Stimulated activated CD8-positive, alpha-beta memory T cell treated with anti-CD3 and anti-CD28 coated beads, Interleukin-2, amount 100 ng/mL, for 48 hours (primary cell): ENCODE measurements at places on chromosomes 11 and 22.
A peak's percentile ranks its signal among the peaks of the same experiment; 100 is the strongest.

- DNase-seq: no peak
Measured at GRCh38 chr11:106679581-106679980, 338.7 kb downstream of the GUCY1A2 start.

DNA sequence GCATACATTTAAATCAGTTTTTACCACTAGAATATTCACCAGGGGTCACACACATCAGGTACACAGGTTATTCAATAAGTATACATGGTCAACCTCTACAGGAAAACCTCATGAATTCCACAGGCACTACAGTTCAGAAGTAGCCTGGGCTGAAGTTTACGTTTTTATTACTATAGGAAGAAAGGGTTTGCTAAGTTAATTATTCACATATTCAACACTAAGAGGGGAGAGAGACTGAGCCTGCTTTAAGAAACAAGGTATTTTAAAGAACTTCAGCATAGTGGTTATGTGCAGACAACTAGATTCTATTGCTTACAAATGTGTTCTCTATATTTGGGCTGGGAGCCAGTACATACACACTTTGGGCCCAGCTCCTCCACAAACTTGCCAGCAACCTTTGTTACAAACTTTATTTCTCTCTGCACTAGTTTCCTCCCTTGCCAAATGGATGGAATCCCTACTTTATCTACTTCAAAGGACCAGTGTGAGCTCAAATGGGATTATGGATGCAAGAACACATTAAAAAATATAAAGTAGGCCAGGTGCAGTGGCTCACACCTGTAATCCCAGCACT is 31.9 kb downstream of the IL18BP start:
- no peak for DNase-seq

- DNase-seq: no peak
Measured at GRCh38 chr22:35021161-35021560, 44.8 kb upstream of the ISX start.

GRCh38 chr11:118911113-118911879 is 14.4 kb downstream of the BCL9L start:
- no peak for DNase-seq

DNA sequence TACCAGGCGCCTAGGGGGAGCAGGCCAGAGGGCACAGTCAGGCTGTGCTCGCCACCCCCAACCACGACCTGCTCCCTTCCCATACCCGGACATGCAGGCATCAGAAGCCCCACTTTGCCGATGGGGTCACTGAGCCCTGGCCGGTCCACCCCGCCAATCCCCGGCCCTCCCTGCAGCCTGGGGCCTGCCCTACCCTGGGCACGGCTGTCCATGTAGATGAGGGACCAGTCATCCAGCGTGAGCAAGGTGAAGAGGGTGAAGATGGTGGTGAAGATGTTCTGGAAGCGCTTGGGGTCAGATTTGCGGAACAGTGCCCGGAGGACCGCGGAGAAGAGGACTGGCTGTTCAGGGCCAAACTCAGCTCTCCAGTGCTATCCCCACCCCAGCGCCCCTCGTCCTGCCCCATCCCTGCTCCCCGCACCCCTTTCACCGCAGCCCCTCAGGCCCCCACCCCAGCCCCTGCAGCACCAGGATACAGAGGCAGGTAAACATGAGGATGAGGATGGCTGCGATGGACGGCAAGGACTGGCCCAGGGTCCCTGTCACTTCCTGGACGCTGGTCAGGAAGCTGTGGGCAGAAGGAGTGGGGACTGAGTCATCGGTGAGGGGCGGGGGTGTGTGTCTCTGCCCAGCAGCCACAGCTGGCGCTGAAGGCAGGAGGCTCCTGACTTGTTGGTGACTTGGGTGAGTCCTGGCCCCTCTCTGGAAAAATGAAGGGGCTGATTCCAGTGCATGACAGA is 5.5 kb downstream of the CATSPER1 start:
- DNase-seq: peak; percentile 10

- no peak for DNase-seq
Measured at GRCh38 chr11:57604296-57605027, 7.0 kb downstream of the SERPING1 start.

- DNase-seq: no peak
Measured at GRCh38 chr11:92739041-92739440, 230.4 kb upstream of the MTNR1B start.
